ENCODE measurements at places on chromosomes 4 and X.

DNA sequence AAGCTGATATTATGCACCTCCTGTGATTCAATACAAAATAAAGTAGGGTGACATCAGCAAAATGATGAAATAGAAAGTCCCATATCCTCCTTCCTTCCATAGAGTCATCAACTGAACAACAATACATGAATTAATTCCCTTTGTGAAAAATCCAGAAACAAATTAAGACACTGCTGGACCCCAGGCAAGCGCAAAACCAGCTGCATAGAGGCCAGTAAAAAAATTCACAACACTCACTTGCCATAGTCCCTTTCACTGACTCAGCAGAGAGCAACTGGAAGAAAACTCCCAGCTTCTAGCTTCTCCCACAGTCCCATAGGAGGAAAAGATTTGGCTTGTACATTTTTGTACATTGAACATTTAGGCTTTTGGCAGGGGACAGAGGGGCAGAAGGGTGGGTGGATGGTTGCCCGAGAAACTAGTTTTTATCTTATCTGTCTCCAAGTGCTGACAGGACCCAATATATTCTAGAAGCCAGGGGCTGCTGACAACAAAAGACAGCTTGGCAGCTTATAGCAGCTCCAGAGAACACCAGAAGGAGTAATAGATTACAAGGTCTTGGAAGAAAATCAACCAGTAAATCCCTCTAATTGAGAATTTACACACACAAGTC lies 124.6 kb downstream of the NDST3 start:
- DNase-seq, result no peak

DNA sequence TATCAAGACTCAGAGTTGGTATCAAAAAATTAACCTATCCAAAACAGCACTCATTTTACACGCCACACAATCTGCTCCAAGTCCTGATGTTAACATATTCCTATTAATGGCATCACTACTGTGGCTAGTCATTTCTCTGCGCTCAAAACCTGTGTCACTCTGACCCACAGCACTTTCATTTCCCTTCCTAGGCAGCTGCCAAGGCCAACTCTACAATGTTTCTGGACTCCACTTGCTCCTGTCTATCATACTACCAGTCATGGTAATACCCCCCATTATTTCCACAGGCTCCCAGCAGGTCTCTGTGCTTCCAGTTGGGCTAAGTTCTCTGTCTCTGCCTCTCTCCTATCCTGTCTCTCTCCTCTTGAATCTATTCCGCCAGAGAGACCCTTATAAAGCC lies 323.6 kb downstream of the NR3C2 start:
- DNase-seq, result no peak

GRCh38 chrX:12999422-12999821 lies 24.5 kb downstream of the TMSB4X start:
- no peak for DNase-seq

DNA sequence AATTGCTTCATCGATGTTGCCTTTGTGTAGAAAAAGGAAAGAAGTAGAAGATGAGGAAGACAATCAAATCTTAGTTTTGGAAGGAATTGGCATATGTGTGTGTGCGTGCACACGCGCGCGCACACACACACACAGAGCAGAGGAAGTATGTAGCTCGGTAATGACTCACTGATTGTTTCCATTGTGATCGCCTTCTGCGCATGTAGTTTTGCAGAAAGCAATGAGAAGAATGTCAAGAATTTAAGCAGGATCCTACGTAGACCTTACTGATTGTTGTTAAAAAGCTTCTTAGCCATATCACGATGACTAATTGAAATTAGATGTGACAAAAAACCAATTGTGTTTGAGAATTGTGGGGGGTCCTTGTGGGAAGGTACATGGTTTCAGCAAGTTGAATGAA lies 12.8 kb upstream of the LIMCH1 start:
- no peak for DNase-seq

- no peak for DNase-seq
These were observed 68.2 kb upstream of the ACSL1 start for GRCh38 chr4:184893801-184894571.

- DNase-seq, result no peak
These were observed 29.5 kb upstream of the BMPR1B start for GRCh38 chr4:94728056-94728766.

DNA sequence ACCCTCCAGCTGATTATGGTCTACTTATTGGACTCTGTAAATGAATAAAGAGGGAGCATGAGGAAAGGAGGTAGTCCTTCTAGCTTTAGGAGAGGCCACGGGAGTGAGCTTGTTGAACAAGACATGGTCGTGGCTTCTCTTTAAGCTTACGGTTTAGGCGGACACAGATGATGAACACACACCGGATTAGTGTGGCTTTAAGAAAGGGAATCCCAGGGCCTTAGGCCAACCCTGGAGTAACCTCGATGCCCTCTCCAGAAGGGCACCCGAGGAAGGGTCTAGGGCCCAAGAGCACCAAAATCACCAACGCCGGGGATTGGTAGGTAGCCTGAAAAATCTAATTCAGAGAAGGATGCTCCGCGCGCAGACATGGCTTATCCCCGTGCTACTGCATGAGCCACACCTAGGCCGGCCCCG lies 39.4 kb downstream of the ERVMER34-1 start:
- no peak for DNase-seq

- peak; percentile 35 for DNase-seq
These were observed 600 bp downstream of the RADX start for GRCh38 chrX:106612393-106612763.

DNA sequence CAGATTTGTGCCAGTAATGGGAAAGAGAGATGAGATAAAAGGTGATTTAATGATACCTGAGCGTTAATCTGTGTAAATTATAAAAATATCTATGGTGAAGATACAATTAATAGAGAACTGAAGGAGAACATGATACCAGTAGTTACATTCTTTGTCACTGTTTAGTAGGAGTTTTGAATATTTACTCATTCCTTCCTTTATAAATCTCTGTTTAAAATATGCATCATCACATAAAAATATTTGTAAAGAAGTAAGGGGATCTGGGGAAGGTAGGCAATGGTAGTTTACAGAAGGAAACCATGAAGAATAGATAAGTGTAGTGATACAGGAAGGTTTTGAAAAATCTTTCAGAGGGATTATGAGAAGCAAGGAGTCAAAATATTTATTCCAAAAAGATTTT lies 190.6 kb upstream of the PCDH18 start:
- no peak for DNase-seq

GRCh38 chr4:21191317-21191716 lies 491.1 kb downstream of the PACRGL start:
- no peak for DNase-seq

GRCh38 chr4:66804979-66805378 lies 740.3 kb downstream of the CENPC start:
- no peak for DNase-seq

DNA sequence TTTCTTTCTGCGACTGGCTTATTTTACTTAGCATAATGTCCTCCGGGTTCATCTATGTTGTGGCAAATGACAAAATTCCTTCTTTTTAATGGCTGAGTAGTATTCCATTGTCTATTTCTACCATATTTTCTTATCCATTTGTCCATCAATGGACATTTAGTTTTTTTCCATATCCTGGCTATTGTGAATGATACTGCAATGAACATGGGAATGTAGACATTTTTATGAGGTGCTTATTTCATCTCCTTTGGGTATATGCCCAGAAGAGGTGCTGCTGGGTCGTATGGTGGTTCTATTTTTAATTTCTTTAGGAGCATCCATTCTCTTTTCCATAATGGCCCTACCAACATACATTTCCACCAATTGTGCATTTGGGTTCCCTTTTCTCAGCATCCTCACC lies 76.5 kb upstream of the HPGD start:
- no peak for DNase-seq

- no peak for DNase-seq
These were observed 226.9 kb downstream of the ARHGAP24 start for GRCh38 chr4:85701861-85702321.

- no peak for DNase-seq
These were observed 37.3 kb downstream of the RRAGB start for GRCh38 chrX:55754861-55755294.

GRCh38 chrX:40582811-40583210 lies 2.0 kb downstream of the ATP6AP2 start:
- no peak for DNase-seq

DNA sequence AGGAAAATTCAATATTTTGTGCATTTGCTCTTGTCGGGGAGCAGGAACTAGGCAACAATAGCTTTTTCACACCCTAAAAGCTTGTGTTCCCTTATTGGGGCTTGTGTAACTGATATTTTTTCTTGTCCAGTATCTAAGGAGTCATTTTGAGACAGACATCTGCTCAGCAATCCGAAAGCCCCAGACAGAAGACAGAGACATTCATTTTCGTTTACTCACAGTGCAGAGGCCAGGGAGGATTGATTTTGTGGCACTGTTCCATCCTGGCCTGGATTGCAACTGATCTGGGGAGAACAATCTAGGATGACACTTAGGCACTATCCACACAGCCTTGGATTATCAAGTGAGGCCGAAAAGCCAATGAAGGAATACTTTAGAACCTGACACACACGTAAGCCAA lies 27.4 kb upstream of the PLAC1 start:
- no peak for DNase-seq

DNA sequence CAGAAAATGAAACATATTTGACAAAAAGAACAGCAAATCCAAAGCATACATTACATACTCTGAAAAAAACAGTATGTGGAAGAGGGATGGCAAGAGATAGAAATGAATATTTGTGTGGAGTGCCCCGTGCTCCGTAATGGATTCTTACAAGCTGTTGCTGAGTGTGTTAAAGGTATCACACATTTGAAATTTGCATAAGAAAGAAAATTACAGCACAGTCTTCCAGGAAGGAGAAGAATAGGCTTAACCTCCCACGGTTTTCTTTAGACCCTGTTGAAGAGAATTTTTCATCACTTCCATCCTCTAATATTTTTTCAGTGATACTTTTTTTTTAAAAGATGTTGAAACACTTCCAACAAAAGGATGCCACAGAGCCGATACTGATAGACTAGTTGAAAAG lies 1489.4 kb downstream of the RAPGEF2 start:
- DNase-seq, result no peak

- no peak for DNase-seq
These were observed 421.3 kb downstream of the MID1IP1 start for GRCh38 chrX:39222346-39223113.

GRCh38 chrX:47483306-47484268 lies 565 bp upstream of the ZNF41 start:
- DNase-seq, result peak; percentile 28

DNA sequence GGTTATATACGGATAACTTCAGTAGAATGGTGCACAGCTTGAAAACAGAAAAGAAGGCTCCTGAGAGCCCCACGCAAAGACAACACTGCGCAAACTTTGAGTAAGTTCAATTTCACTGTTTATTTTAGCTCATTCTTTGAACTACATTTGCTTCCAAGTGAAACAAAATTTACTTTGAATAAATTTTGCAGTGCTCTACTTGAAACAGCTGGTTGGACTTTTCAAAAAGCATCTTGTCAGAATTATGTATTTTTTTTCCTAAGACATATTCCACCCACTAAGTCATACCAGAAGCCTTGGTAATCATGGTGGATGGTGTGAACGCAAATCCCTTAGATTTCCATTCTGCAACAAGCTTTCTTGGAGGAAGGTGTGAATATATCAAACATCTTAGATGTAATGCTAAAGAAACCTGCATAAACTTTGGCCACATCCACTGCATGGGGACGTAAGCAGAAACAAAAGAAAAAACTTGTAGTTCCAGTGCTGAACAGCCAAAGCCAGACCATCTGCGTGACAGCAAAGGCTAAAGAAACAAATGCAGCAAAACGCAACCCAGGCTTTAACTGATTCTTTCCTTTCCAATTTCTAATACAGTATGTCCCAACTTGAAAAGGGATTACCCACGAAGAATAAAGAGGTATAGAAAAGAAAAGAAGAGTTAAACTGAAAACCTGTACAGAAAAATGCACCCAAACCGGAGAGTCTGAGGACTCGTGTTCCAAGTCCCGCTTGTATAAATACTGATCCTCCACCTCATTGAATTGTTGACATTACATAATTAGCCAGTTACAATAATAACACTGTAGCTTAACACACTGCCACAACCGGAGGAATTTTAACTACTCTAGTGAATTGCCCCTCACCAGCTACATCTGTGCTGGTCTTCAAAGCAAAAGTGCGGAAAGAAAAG lies 90.9 kb downstream of the SH3RF1 start:
- DNase-seq, result no peak

GRCh38 chrX:9890681-9891091 lies 76.5 kb upstream of the CLDN34 start:
- DNase-seq, result no peak

- no peak for DNase-seq
These were observed 224.6 kb downstream of the SOWAHB start for GRCh38 chr4:76673362-76673761.

DNA sequence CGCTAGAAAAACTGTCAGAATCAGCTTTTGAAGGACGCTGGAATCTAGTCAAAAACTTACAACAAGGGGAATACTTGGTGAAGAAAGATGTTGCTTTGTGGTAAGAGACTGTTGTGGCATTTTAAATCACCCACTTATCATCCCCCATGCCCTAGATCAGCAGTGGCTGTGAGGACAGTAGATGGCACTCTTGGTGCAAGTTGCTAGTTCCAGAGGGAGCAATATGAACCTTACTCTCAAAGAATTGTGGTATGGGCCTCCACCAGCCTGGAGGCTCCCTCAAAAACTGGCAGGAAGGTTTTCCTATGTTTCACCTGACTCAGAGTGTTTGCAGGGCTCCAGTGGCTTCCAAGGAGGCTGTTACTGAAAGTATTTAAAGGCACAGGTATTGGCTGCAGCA lies 37.7 kb upstream of the SLC16A2 start:
- peak; percentile 22 for DNase-seq

DNA sequence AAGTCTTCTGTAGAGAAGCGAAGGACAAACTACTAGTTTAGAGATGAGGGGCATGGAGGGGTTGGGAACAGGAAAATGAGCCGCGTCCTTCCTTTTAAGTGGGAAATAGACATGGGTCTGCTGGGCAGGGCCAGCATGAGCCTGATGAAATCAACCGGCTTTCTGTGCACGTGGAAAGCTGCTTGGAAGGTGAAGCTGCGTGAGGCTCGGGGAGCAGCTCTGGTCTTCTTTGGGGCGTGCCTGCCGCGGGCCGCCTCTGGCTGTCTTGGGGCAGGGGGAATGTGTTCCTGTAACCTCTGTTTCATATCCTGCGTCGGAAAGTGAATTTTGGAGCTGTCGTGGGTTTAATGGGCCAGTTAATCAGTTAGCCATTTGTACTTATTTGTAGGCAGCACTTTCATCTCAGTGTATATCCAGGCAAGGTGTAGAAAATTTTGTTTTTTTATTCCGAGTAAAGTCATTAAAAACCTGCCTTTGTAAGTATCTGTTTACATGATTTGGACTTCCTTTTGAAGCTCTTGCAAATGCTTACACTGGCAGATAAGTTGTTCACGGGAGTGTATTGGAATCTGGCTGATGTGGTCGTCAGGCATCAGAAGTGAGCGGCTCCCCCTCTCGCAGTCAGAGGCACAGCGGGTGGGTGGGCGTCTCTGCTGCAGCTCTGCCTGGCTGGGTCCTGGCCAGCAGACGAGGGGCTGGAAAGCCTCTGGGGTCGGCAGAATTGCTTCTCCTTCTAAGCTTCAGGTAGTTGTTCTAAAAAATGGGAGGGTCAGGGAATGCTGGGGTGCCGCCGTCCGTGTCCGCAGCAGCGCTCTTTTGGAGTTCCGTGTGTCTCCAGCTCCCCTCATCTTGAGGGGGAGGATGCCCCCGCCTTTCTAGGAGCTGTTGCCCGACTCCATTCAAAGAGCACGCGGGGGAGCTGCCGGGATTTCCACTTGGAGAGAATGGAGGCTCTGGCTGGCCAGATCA lies 70.5 kb upstream of the HGFAC start:
- no peak for DNase-seq

GRCh38 chrX:115068896-115069295 lies 51.5 kb upstream of the IL13RA2 start:
- no peak for DNase-seq
